ENCODE measurements at places on chromosomes 11 and 22.

GRCh38 chr11:57219021-57219627, 17.9 kb downstream of the APLNR start:
- DNase-seq, result no peak

DNA sequence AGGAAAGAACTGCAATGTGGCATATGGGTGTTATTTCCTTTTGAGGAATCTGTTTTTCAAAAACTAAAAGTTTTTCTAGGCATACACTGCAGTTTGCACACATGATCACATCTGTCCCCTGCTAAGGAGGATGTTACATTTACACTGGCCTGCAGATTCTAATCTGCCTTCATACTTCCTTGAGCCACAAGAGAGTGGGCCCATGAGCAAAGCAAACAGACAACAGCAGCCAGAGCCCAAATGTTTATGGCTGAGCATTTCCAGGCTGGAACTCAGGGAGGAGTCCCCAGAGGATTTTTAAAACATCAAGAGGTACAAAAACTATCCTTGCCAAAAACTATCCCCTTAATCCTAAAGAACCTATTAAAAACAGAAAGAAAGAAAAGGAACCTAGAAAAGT, 117.2 kb upstream of the MTNR1B start:
- no peak for DNase-seq

GRCh38 chr11:94975599-94975998, 2.1 kb downstream of the KDM4D start:
- DNase-seq, result no peak

DNA sequence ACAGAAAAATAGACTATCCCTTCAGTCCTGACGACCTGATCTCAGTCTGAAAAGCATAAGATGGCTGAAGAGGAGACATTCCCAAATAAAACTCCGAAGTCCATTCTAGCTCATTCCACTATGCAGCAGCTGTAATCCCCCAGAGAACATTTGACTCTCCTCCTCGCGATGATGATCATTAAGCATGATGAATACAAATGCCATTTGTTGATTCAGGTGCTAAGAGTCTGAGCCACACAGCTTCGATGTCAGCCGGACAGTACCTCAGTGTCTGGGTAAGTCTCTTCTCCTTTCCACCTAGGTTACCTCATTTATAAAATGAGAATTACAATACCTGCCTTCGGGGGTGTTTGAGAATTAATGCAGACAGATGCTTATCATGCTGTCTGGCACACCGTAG, 94.8 kb downstream of the TENM4 start:
- no peak for DNase-seq
